ENCODE measurements at places on chromosomes 3 and 15. TPM values are rescaled to one million over a fixed set of nuclear protein-coding genes. Genes with fewer than 3 reads are reported as not detected.

The HMCES gene
- 33.1 TPM for total RNA-seq

The KNL1 gene
- 43.8 TPM for total RNA-seq

The RFC4 gene
- total RNA-seq = 62.9 TPM

The OR5H14 gene
- not detected for total RNA-seq

The CLSTN2 gene
- 1.00 TPM for total RNA-seq
